ENCODE measurements at places on chromosomes 5 and 9. TPM values are rescaled to one million over a fixed set of nuclear protein-coding genes. Genes with fewer than 3 reads are reported as not detected.

- H3K4me1 ChIP-seq = no peaks in the 10 kb centered on the region
- H3K4me3 ChIP-seq = no peak overlapping the region
These were observed 294.4 kb downstream of the MARCHF11 start for GRCh38 chr5:15885156-15885555.

DNA sequence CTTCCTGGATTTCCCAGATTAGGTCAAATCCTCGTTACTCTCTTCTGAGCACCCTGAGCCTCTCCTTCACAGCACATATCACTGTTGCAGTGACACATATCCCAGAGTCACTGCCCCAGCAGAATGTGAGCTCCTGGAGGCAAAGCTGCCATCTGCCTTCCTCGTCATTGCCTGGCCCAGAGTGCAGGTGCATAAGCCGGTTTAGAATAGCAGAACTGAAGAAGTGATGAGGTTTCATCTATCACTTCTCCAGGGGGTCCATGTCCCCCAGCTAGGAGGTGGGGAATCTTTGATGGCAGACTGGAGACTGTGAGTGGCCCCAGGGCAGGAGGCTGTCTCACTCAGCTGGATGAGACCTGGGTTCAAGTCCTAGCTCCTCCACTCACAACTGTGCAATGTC is 25.8 kb downstream of the NIPAL4 start:
- peaks cover 81% of the 10 kb centered on the region for H3K36me3 ChIP-seq
- H3K4me1 ChIP-seq = no peaks in the 10 kb centered on the region
- DNase-seq = no peak

- H3K4me3 ChIP-seq = no peak overlapping the region
- no peaks in the 10 kb centered on the region for H3K36me3 ChIP-seq
- no peaks in the 10 kb centered on the region for H3K27me3 ChIP-seq
- no peak for DNase-seq
- peaks cover 8% of the 10 kb centered on the region for H3K4me1 ChIP-seq
These were observed 50.9 kb upstream of the ANKH start for GRCh38 chr5:14922456-14922855.

The DRD1 gene
- not detected for total RNA-seq

- no peak overlapping the region for H3K4me3 ChIP-seq
- no peak overlapping the region for H3K27ac ChIP-seq
- no peaks in the 10 kb centered on the region for H3K27me3 ChIP-seq
- no peaks in the 10 kb centered on the region for H3K4me1 ChIP-seq
- H3K36me3 ChIP-seq = no peaks in the 10 kb centered on the region
These were observed 83.6 kb downstream of the ARHGEF28 start for GRCh38 chr5:73709536-73710129.

DNA sequence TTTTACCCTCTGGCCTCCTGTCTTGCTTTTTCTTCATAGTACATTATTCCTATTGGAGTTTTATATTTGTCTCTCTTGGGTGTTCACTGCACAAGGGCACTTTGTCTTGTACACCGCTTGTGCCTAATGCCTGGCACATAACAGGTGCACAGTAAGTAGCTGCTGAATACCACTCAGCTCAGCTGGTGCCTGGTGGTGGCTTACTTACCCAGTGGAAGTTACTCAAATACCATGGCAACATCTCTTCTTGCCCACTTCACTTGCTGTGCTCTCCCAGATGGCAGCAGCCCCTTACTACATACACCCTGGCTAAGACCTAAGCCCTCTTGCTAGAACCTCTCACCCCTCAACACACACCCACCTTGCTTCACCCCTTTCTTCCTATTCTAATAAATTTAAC is 11.3 kb upstream of the SKP1 start:
- H3K4me1 ChIP-seq = no peaks in the 10 kb centered on the region
- no peak overlapping the region for H3K4me3 ChIP-seq
- no peaks in the 10 kb centered on the region for H3K36me3 ChIP-seq
- DNase-seq = no peak
- H3K27ac ChIP-seq = no peak overlapping the region

GRCh38 chr5:65910711-65911110 is 15.7 kb upstream of the ERBIN start:
- no peaks in the 10 kb centered on the region for H3K27me3 ChIP-seq
- no peak overlapping the region for H3K4me3 ChIP-seq
- DNase-seq = no peak
- no peaks in the 10 kb centered on the region for H3K36me3 ChIP-seq
- H3K4me1 ChIP-seq = no peaks in the 10 kb centered on the region
- no peak overlapping the region for H3K27ac ChIP-seq

DNA sequence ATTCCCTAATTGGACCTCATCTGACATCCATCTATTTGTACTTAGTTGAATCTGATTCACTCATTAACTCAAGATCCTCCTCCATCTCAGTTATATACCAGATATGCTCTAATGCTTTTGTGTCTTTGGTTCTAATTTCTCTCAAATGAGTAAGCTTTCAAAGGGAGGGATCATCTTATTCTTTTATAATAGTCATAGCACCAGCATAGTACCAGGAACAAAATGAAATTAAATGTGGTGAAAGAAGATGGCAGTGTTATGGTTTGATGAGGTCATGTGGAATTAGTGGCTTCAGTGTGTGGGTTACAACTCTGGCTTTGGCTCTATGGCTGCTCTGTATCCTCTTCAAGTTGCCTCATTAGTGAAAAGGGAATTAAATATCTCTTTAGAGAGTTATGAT is 32.5 kb upstream of the ZNF366 start:
- no peak overlapping the region for H3K4me3 ChIP-seq
- H3K36me3 ChIP-seq = no peaks in the 10 kb centered on the region

GRCh38 chr9:23779220-23779619 is 46.8 kb downstream of the ELAVL2 start:
- no peaks in the 10 kb centered on the region for H3K36me3 ChIP-seq
- no peak overlapping the region for H3K4me3 ChIP-seq
- no peak for DNase-seq
- H3K27me3 ChIP-seq = no peaks in the 10 kb centered on the region
- H3K27ac ChIP-seq = no peak overlapping the region
- no peaks in the 10 kb centered on the region for H3K4me1 ChIP-seq

The RORB gene
- total RNA-seq = 0.85 TPM

The PCDHGB7 gene
- 5.2 TPM for total RNA-seq

- peaks cover 51% of the 10 kb centered on the region for H3K4me1 ChIP-seq
- no peak for DNase-seq
- H3K4me3 ChIP-seq = no peak overlapping the region
- H3K27ac ChIP-seq = no peak overlapping the region
- H3K36me3 ChIP-seq = peaks cover 3% of the 10 kb centered on the region
- H3K27me3 ChIP-seq = no peaks in the 10 kb centered on the region
These were observed 22.8 kb downstream of the FPGS start for GRCh38 chr9:127825319-127826051.

The PLEKHG4B gene
- 0.12 TPM for total RNA-seq

DNA sequence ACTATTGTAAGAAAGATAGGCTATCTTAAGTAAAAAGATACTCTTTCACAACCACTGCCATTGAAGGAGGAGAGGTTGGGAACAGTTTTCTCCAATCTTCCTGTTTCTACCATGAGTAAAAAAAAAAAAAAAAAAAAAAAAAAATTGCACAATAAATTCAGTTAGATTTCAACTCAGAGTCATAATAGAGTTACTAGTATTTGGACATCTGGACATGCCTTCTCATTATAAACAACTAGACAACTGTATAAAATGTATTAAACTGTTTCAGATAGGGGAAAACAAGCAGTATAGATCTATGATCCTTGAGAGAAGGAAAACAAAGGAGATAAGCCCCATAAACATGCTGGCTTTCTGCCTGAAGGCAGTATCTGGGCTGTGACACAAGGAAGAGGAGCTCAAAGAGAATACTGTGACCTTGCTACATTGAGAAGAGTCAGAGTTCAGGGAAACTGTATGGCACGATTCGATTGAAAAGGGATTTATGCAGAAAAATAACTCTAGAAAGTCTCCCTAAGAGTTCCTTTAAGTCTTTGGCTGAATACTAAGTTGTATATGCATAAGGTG is 249.2 kb upstream of the POU5F2 start:
- no peaks in the 10 kb centered on the region for H3K4me1 ChIP-seq
- no peaks in the 10 kb centered on the region for H3K27me3 ChIP-seq
- no peak overlapping the region for H3K4me3 ChIP-seq
- no peak overlapping the region for H3K27ac ChIP-seq

The ZNF454 gene
- 0.40 TPM for total RNA-seq

The ARL15 gene
- 8.5 TPM for total RNA-seq

The IL4 gene
- total RNA-seq = not detected

DNA sequence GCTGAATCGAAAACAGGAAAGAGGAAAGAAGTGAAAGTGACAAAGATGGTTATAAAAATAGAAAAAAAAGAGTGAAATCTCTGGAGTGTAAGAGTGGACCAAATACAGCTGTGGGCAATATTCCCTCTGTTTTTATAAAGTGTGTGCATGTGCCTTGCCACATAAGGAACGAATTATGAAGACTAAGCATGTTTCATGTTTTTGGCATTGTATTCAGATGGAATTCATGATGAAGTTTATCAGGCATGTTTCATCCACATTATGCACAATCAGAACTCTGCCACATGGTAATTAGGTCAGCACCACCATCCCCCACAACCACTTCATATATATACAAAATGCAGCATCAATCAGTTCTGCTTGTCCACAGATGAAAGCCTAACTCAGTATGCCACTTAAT is 348.0 kb downstream of the ZNF608 start:
- no peak overlapping the region for H3K27ac ChIP-seq
- peaks cover 31% of the 10 kb centered on the region for H3K4me1 ChIP-seq
- H3K36me3 ChIP-seq = no peaks in the 10 kb centered on the region
- no peaks in the 10 kb centered on the region for H3K27me3 ChIP-seq

DNA sequence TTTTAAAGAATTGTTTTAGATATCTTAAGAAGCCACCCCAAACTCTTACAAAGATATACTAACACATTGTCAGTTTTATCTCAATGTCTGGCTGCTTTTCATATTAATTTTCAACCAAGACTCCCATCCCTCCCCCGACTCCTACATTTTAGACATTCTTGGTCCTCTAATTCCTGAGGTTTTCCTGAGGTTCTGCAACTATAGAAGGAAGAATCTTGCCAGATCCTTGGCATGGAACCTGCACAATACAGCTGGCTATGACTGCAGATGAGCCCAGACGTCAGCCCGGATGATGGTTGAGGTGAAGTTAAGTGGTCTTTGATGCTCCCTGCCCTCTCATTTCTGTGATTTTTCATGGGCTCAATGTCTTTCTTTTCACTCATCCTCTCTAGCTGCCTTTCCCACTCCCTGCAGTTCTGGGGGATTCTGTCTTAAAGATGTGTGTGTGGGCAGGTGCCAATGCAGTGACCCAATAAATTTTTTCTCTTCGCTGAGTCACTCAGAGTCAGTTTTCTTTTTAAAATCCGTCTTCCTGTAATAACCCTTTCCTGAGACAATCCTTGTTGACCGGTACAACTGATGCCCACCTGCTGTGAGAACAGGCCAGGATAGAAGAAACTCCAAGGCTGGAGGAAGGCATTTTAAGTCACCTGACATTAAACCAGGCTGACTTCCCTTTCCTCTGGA is 237.8 kb upstream of the GAS1 start:
- H3K27ac ChIP-seq = no peak overlapping the region
- H3K4me1 ChIP-seq = no peaks in the 10 kb centered on the region
- H3K27me3 ChIP-seq = no peaks in the 10 kb centered on the region
- no peak for DNase-seq
- no peaks in the 10 kb centered on the region for H3K36me3 ChIP-seq

The N4BP3 gene
- 32.6 TPM for total RNA-seq
